ENCODE measurements at places on chromosomes 16 and 17.

DNA sequence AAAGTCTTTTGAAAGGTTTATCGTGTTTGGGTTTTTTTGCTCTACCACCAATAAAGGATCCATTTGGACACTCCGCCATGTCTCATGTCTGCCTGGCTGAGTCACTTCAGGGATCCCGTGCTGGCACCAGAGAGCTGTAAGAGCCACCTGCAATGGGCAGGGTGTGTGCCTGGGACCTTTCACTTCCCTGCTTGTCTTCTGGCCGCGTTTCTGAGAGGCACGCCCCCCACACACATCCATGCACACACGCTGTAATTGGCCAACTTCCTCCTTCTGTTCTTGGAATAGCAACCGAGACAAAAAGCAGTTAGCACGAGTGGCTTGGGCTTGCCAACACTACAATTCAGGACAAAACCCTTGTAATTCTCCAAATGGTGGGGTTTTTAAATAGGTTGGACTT is 9.8 kb upstream of the SOST start:
- no peak for DNase-seq

DNA sequence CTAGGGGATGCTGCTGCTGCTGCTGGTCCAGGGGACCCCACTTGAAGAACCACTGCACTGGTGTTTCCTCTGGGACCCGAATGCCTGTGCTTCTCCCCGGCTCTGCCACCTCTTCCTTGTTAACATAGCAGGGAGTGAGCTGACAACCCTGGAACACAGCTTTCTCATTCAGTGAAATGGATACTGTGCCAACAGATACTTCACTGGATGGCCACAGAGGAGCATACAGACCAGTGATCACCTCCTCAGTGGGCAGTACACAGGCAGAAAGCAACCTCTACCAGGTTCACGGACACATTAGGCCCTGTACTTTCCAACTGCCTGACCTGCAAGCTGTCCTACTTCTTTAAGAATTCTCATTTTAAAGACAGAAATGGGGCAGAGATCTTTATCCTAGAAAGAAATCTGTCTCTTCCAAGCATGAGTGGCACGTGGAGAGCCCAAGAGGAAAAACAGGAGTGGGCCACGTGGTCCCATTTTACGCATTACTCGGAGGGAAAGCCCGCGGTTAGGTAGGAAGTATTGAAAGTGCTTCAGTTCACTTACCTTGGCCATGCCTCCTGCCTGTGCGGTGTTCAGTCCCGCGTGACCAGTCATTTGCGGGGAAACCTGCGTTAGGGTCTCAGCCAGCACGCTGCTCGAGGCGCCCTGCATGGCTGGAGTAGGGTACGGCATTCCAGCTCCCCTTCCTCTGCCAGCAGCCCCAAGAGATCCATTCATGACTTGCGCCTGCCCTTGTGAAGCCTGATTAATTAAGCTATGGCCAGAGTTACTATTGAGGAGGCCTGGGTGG is 30.6 kb downstream of the CREBBP start:
- DNase-seq: no peak

GRCh38 chr17:17682737-17683680 is 1.8 kb downstream of the RAI1 start:
- DNase-seq: peak; percentile 61

- no peak for DNase-seq
Measured at GRCh38 chr16:84196727-84197394, 5.9 kb downstream of the ADAD2 start.

DNA sequence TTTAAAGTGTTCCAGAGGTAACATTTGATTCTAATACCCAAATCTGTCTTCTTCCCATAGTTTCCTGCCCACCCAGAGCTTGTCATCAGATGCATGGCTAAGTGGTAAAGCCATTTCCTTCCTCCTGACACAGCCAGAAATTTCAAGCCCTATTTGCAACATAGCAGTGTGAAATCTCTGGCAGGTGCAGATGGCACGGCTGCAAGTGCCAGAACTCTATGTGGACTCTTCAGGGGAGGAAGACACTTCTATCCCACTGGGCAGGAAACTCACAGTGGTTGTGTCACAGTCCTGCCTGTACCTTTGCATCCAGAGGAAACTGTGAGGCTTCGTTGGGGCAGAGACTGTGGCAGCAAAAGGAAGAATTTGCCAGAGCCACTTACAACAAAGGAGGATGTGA is 13.2 kb downstream of the DYNLRB2 start:
- no peak for DNase-seq

All from occipital lobe (tissue), 3 donors.